ENCODE measurements at places on chromosomes 1 and 21.
A peak's percentile ranks its signal among the peaks of the same experiment; 100 is the strongest.

- no peak for DNase-seq
These were observed 5.2 kb upstream of the KIAA1614 start for GRCh38 chr1:180907313-180908055.

DNA sequence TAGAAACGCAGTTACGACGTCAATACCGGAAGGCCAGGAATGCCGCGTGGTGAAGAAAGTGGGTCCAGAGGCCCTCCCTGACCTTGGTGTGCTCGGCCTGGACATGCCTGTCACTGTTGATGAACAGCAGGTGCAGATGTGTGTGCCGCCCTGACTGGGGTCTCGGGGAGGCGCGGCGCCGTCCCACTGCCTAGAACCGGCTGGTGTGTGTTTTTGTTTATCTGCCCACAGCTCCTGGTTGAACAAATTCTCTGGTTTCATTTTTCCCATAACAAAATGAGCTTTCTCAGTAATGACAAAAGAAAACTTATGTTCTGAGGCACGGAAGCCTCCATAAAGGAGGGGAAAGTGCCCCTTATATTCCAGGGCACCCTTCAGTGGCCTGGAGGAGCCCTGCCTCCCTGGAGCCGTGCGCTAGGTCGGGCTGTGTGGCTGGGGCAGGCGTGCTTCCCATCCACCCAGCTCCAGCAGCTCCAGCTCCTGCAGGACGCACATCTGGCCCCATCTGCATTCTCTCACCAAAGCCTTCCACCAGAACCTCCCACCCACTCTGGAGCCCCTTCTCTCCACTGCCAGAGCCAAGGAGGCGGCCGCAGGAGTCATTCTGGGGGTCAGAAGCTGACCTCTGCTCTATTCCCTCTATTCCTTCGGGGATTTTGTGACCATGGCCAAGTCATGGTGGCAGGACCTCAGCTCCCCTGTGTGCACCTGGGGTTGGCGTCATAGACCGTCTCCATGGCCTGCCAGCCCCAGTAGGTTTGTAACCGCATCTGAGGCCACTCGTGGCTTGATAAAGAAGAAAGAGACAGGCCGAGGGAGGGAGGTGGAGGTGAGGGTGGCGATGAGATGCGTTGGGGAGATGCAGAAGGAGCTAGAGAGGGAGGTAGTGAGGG is 20.1 kb upstream of the COL18A1 start:
- no peak for DNase-seq

DNA sequence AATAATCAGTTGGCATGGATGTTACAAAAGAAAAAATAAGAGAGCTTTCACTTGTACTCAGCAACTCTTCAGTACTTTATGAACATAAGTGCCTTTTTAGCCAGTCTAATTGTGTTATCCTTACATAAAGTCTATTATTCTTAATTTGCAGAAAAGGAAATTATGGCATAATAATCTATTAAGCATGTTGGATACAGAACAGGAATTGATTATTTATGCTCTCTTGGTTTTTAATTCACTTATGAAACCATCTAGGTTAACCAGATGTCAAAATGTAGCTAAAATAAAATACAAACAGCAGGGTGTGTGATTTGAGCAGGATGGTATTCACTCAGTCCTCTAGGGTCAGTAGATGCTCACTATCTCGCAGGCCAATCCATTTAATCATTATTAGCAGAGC is 79.7 kb downstream of the PLPPR5 start:
- no peak for DNase-seq

- DNase-seq = no peak
These were observed 2.7 kb upstream of the FALEC start for GRCh38 chr1:150512846-150513245.

- no peak for DNase-seq
These were observed 71.7 kb downstream of the PRRX1 start for GRCh38 chr1:170735366-170736263.

DNA sequence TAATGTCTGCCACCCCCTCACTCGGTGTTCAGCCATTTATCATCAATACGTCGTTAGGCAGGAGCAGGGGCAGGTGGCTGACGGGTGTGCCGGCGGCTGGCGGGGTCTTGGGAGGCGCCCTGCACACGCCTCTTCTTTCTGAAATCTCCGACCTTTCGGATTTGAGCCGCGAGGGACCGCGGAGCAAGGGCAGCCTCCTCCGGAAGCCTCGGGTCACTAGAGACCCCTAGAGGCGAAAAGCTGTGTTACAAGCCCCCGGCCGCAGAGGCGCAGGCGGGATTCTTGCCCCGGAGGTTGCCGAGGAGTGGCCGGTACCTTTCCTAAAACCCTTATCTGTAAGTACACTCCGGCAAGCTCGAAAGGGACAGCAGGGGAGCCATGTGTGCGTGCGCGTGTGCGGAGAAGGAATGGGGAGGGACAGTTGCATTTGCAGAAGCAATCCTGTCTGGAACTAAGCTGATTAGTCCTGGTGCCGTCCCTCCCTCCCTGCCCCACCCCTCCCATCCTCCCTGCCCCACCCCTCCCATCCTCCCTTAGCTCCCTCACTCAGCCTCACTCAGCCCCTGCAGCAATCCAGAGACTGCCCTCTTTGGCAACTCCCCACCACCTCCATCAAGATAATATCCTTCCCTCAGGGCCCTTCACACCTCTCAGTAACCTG is 11.0 kb downstream of the BRINP2 start:
- DNase-seq = peak; percentile 5

DNA sequence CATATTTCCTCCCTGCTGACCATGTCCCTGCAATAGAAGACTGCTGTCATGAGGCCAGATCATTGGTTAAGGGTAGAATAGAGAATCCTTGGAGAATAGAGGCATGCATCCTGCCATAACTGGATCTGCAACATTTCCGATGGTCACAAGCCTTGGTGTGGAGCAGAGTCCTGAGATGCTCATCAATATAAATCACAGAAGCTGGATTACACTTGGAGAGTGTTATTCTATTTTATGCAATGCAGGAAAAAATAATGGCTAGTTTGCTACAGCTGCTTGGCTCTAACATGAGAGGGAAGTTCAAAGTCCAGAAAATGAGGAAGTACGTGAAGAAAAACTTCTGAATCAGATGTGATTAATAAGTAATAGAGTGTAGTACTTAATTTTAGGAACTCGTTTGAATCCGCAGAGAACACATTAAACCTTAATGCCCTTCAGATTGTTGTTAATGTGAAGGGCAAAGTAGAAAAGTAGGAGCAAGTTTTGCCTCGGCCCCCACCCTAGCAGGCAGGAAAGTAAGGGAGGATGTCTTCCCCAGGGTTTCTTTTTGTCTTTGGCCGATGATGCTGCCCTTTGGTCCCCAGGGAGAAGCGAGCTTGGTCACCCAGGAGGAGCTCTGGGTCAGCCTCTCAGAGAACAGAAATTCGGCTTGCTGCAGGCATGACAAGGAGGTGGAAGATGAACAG is 59.5 kb downstream of the KCNK1 start:
- no peak for DNase-seq

DNA sequence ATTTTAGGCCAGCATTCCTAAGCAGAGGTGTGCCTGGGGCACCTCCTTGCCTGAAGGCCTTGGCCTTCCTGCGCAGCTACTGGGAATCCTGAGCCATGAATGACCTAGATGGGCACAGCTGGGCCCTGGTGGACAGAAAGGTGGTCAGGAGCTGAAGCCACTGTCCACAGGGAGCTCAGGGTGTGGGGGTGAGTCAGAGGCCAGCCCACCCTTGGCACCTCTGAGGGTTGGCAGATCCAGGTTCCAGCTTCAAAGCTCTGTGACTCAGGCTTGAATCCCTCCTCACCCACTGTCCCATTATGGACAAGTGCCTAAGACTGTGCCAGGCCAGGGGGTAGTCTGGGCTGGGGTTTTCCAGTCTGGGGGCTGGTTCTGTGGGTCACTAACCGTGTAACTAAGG is 6.4 kb upstream of the EDN2 start:
- DNase-seq = no peak

DNA sequence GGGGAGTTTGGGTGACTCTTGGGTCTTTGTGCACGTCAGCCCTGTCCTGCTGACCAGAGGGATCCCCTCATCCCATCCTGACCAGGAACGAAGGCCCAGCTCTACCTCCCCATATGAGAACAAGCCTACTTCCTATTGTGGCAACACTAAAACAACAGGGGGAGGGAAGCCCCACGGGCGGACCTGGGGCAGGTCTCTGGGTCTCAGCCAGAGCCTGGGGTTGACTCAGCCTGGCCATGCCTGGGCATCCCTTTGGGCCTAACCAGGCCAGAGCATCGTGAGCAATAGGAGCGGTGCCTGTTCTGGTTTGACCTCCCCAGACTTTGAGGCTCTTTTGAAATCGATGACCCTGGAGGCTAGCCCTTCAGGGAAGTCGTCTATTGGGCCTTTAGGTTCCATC is 16.8 kb downstream of the RPS6KA1 start:
- no peak for DNase-seq
